ENCODE measurements at places on chromosomes 7 and 10. TPM values are rescaled to one million over a fixed set of nuclear protein-coding genes. Genes with fewer than 3 reads are reported as not detected.

DNA sequence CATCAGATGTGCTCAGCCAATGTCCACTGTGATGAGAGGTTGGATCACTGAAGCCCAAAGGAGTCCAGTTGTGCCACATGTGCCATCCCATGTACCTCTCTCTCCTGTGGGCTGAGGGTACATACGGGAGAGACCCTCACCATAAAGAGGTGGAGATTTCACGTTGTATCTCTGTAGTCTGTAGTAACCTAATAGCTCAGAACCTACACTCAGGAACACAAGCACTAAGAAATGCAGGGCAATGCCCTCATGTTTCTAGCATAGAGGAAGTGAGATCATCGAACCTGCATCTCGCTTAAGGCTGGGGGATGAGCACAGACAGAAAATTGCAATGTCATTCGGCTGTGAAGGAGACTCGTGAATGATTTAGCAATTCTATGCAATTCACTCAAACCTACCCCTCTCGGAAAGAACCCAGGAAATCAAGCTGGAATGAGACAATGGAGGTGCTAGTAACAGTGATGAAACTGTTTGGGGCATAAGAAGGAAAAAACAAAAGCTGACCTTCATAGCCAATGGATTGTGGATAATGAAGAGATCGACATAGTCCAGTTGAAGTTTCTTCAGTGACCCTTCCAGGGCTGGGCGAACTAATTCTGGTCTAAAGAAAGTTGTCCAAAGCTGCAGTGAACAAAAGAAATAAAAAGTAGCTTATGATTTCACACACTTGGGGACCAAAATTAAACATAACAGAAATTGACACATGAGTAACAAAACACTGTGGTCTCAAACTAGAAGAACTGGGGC lies 80.3 kb upstream of the UCN3 start:
- peak; percentile 51 for DNase-seq

DNA sequence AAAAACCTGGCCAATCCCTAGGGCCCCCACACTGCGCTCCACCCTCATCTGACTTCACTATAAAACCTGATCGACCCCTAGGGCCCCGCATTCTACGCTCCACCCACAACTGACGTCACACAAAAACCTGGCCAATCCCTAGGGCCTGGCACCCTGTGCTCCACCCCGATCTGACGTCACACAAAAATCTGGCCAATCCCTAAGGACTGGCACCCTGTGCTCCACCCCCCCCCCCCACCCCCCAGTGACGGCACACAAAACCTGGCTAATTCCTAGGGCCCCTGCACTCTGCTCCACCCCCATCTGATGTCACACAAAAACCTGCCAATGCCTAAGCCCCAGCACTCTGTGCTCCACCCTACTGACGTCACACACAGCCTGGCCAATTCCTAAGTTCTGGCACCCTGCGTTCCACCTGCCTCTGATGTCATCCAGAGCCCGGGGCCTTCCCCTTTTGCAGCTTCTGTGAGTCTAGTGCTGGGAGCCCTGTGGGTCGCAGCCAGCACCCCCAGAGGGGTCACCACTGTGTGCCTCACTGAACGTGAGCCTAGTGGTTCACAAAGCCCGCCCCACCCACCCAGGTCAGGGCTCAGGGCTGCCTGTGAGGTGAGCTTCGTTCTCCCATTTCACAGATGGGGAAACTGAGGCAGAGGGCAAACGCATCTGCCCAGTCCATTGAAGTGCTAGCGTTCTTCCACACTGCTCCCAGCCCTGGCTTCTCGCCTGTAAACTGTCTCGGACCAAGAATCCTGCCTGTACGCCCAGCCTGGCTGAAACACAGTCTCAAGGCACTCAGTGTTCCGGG lies 40.6 kb downstream of the MICALL2 start:
- DNase-seq: no peak

DNA sequence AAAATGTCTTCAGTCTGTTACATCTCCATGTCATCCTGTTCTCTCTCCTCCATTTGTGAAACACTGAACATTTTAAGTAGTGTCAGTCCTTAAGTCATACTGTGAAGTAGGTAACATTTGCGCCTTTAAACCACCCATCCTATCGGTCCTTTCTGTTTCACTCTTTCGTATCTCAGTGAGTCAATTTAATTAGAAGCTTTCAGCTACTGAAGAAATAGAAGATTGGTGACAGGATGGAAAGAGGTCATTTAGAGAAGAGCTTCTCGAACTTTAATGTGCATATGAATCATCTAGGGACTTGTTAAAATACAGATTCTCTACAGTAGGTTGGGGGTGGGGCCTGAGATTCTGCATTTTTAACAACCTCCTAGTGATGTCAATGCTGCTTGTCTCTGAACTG lies 113.4 kb downstream of the SRI start:
- no peak for DNase-seq

- DNase-seq: no peak
These were observed 32.4 kb downstream of the WDR86 start for GRCh38 chr7:151377406-151377805.

GRCh38 chr10:78627254-78627795 lies 441.4 kb upstream of the ZMIZ1 start:
- no peak for DNase-seq

GRCh38 chr10:92124616-92125143 lies 166.2 kb downstream of the CPEB3 start:
- peak; percentile 43 for DNase-seq

GRCh38 chr7:76262683-76263402 lies 39.6 kb upstream of the HSPB1 start:
- peak; percentile 48 for DNase-seq

DNA sequence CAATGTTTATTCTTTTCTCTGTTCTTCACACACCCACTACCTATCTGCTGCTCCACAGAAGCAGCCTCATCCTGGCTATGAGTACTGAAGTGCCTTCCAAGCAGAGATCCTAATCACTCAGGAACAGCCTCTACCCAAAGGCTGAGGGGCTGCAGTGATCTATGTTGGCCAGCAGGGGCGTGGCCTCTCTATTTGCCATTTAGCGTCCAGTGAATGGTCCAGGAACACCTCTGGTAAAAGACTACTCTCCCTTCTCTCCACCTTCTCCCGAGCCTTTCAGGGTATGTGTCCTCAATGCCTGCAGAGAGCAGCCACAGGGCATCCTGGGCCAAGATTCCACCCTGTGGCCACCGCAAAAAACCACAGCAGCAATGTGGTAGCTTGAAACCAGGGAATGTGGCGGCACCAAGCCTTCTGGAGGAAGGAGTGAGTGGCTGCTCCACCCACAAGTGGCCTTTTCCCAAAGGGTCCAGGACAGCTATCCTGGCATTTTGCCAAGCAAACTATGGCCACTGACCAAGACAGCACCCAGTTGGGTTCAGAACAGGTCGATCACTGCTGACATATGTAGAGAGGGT lies 70.9 kb downstream of the SYPL1 start:
- peak; percentile 39 for DNase-seq

DNA sequence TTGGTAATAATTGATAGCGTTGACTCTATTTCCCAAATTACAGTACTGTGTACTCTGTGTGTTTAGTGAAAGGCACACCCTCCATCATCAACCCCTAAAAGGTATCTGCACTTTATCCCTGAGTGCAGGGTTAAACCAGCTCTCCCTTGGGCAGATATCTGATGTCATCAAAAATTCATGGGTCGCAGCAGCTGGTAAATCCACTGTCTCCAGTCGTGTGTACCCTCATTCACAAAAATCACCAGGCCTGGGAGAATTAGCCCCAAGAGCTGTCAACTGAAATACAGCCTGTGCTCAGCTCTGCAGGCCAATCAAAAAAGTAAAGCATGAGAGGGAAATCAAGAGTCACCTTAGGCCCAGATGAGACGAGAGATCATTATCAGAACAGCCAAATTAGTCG lies 103.7 kb downstream of the HIP1 start:
- DNase-seq: no peak

- peak; percentile 54 for DNase-seq
These were observed 72.8 kb upstream of the KAT6B start for GRCh38 chr10:74753442-74754211.

GRCh38 chr7:41065663-41066062 lies 637.2 kb downstream of the INHBA start:
- no peak for DNase-seq

DNA sequence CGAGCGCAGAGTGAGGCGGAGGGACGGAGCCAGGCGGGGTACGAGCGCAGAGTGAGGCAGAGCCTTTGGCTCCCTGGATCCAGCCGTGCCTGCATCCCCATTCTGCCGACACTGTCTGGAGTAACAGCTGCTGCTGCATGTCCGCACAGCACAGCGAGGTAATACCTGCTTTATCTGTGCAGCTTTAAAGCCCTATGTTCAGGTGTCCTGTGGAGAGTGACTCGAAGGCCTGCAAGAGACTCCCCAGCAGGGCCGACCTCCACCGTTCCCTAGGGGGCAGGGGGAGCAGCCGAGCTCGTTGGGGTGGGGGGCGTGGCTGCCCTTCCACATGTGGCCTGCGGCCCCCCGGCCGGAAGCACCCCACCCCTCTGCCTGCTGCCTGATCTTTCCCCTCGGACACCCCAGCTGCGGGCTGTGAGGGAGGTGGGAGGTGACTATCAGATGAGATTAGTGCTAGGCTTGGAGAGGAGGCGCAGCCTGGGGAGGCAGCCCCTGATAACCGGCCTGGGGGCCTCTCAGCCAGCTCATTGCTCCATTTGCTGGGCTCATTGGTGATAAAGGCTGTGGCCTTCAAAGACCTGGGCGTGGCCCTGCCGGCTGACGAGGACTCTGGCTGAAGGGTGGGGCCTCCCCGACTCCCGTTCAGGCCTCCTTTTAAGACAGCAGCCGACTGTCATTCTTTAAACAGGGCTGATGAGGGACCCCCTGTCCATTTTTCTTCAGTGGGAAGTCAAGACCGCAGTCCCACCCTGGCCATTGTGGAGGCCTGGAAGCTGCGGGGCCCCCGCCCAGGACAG lies 8.0 kb downstream of the VENTX start:
- DNase-seq: no peak

DNA sequence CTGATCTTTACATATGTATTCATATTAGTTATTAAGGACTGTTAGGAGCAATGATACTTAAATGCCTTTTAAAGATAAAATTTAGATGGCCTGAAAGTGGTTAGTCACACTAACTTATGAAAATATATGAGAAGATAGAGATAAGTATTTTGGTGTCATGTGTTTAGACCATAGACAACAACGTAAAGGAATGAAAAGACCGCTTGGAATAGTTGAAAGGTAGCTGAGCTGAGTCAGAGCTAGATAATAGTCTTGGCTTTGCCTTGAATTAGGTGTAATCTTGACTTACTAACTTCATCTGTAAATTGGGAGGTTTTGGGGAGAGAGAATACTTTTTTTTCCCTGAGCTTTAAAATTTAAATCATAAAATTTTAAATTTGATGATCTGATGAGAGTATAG lies 127.0 kb downstream of the LYZL1 start:
- no peak for DNase-seq

DNA sequence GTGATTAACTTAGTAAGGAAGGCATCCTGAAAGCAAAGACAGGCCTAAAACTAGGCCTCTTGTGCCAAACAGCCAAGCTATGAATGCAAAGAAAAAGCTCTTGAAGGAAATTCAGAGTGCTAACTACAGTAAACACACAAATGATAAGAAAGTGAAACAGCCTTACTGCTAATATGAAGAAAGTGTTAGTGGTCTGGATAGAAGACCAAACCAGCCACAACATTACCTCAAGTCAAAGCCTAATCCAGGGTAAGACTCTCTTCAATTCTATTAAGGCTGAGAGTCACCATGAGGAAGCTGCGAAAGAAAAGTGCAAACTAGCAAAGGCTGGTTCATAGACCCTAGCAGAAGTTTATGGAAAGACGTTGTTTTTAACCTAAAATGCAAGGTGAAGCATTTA lies 66.0 kb downstream of the IPMK start:
- DNase-seq: no peak

DNA sequence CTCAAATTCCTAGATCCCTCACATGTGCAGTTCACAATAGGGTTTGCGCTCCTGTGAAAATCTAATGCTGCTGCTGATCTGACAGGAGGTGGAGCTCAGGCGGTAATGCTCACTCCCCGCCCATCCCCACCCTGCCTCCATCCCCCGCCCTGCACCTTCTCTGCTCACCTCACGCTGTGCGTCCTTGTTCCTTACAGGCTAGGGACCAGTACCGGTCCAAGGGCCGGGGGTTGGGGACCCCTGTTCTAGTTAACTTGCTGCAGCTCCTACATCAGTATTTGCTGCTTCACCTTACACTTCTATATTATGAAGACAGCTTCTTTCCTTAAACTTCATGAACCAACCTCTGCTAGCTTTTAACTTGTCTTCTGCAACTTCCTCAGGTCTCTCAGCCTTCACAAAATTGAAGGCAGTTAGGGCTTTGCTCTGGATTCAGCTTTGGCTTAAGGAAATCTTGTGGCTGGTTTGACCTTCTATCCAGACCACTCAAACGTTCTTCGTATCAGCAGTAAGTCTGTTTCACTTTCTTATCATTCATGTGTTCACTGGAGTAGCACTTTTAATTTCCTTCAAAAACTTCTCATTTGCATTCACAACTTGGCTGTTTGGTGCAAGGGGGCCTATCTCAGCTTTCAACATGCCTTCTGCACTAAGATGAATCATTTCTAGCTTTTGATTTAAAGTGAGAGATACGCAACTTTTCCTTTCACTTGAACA lies 1.7 kb upstream of the TNKS2 start:
- no peak for DNase-seq

DNA sequence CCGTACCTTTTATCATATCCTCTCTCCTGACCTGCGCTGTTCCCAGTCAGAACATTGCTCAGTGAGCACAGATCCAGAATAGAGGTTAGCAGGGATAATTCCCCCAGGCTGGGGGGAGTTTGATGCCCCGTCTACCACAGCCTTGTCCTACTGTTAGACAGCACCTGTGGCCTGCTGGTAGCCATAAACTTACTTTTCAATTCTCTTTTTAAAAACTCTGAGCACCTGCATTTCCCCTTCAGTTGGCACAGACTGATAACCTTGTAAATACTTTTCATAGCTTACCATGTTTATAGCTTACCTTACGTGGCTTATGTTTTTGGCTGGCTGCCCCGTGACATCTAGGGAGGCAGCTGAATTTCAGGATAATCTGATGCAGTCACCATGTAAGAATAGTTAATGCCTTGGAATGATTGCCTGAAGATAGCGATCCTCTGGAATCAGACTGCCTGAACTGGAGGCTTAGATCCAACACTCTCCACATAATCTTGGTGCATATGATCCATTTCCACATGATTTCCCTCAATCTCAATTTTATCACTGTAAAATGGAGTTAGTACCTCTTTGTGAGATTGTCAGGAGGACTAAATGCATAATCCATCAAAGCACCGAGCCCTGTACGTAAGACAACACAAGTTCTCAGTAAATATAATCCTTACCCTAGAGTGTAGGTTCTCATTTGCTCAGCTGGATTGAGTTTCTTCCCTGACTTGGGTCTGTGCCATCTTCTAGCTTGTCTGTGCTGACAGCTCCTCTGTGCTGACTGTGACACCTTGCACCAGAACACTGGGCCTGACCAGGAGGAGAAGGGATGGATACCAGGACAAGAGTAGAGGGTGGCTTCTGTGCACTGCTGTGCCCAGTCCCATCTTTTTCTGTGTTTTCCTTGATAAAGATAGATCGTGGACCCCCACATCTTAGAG lies 111.7 kb upstream of the GJD4 start:
- no peak for DNase-seq

GRCh38 chr10:103276251-103276895 lies 565 bp upstream of the INA start:
- no peak for DNase-seq

The RBP3 gene
- not detected for total RNA-seq

The TMEM236 gene
- 0.09 TPM for total RNA-seq

The RPEL1 gene
- not detected for total RNA-seq

The RAB19 gene
- not detected for total RNA-seq

The ZCCHC24 gene
- 33.2 TPM for total RNA-seq

Measured in HFFc6 (cell line).